ENCODE measurements at places on chromosomes 11 and 22.

GRCh38 chr22:17777005-17777716 is 2.9 kb upstream of the BID start:
- peak; percentile 22 for DNase-seq

GRCh38 chr22:22680396-22680795 is 36.0 kb downstream of the GGTLC2 start:
- no peak for DNase-seq

GRCh38 chr22:38230108-38230825 is 28.5 kb downstream of the MAFF start:
- no peak for DNase-seq

- DNase-seq: no peak
These were observed 59.2 kb upstream of the CRTAM start for GRCh38 chr11:122779047-122779629.

DNA sequence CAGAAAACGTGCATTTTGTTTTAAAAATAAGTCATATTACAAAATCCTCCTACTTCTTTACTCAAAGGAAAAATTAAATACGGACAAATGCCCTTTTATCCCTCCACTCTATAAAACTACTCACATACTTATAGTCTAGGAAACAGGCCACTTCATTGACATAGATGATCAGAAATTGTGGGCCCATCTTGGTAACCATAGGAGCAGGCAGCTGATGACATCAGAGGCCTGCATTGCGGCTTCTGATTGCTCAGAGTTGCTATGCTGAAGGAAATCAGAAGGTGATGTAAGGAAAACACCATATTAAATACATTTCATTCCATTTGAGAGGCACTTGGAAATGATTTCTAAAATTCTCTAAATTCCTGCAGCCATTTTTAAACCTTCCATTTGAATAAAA is 27.0 kb downstream of the FAM76B start:
- no peak for DNase-seq

- DNase-seq: no peak
These were observed 40.0 kb downstream of the SBF1 start for GRCh38 chr22:50434849-50435248.

DNA sequence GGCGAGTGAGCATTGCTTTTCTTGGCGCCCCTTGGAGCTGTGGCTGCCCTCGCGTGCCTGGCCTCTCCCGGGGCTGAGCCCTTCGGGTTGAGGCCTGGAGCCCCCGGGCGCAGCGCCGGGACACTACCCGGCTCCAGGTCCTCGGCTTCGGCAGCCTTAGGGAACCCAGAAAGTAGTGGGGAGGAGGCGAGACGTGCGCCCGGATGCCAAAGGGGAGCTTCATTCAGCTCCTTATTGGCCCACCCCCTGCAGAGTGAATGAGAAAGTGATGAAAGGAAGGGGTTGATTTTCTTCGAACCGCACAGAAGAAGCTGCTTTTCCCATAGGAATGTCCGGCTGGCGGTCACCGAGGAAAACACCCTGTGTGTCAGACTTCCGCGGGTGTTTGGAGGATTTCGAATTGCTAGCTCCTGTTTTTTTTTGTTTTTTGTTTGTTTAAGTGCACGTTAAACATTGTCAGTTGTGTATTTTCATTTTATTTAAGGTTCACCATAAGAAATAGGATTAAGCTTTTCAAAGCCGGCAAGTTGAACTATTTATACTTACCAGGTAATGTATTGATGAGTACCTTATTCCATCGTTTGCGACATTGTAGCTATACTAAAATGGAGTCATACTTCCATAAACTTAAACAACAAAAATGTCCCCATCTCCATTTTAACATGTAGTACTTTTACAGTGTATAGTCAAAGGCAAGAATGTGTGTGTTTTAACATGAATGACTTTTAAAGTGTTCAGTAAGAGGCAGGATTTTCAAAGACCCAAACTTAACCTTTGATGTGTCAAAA is 841 bp upstream of the EIF4G2 start:
- no peak for DNase-seq

DNA sequence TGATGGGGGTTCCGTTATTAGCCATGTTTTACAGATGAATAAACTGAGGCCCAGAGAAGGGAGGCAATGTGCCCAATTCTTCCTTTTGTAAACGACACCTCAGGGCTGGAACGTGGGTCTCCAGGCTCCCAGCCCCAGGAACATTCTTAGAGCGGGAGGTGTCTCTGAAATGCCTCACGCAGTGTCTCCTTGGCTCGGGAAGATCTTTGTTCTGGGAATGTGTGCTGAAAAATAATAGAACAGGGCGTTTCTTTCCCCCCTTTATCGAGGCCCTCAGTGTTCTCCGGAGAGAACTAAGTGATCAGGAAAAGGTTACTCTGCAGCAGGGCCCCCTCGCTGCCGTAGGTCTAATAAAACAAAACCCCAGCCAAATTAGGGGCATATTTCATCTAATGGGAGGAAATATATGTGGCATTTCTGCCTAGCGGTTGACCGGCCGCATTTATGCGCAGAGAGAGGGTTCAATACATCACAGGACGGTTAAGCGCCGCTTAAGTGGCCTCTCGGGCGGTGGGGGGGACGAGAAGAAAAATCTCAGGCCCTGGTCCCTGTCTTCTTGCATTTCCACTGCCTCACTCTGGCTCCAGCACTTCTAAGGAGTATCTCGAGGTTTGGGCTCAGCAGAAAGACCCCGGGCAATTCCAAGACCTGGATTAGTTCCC is 564.3 kb downstream of the MN1 start:
- no peak for DNase-seq

- DNase-seq: no peak
These were observed 708 bp downstream of the SCO2 start for GRCh38 chr22:50524676-50525103.

DNA sequence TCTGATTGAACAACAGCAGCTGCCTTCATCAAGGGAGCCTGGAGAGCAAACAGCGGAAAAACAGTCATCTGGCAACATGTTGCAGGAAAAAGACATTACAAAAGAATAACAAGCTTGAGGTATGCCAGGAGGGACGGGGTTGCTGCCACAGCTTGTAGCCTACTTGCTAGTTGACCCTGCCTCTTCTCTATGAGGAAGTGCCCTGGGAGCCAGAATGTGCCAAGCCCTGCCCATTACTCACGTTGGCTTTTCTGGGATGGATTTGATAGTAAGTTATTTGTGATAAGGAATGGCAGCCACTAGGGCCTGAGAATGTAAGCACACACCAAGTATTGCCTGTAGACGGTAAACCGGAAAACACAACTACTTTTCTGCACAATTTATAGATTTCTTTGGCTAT is 113.5 kb upstream of the KIRREL3 start:
- DNase-seq: no peak

DNA sequence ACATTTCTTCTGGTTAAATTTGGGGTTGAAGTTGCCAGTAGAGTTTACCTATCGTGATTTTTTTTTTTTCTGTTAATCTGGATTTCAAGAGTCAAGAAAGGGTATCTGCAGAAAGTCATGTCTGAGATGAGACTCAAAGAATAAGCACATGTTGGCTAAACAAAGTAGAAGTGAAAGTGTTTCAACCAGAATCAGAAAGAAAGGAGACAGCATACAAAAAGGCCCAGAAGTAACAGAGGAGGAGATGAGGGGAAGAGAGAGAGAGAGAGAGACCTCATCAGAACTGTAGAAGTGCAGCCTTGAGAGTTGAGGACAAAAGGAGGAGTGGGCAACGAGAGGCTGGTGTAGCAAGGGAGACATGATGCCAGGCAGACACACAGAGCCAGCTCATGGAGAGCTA is 54.9 kb downstream of the SVIP start:
- no peak for DNase-seq

DNA sequence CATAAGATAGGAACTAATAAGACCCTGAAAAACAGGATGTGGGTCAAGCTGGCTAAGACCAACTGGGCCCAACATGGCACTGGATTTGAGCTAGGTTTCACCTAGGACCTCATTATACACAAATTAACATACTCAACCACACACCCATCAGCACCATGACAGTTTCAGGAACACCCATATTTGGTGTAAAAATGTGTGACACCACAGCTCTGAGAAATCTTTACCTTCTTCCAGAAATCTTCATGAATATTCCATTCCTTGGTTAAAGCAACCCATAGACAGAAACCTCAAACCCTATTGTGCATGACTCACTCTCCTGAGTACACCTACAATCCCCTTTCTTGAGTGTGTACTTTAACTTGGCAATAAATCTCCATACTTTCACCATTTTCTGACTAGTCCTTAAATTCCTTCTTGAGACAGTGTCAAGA is 378.8 kb downstream of the DYNC2H1 start:
- no peak for DNase-seq

DNA sequence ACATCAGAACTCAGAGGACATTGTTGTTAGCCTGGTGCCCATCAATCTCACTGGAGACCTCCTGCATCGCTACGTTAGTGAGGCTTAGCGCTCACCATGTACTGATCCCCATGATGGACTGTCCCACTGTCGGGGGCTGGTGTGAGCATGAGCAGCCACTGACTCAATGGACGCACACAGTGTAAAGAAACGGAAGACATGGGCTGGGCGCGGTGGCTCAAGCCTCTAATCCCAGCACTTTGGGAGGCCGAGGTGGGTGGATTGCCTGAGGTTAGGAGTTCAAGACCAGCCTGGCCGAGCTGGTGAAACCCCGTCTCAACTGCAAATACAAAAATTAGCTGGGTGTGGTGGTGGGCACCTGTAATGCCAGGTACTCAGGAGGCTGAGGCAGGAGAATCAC is 112.9 kb downstream of the CRYBB2 start:
- DNase-seq: no peak

- DNase-seq: no peak
These were observed 6.3 kb downstream of the ZBTB3 start for GRCh38 chr11:62747475-62748160.

GRCh38 chr22:49569286-49570031 is 258.2 kb downstream of the BRD1 start:
- DNase-seq: no peak

DNA sequence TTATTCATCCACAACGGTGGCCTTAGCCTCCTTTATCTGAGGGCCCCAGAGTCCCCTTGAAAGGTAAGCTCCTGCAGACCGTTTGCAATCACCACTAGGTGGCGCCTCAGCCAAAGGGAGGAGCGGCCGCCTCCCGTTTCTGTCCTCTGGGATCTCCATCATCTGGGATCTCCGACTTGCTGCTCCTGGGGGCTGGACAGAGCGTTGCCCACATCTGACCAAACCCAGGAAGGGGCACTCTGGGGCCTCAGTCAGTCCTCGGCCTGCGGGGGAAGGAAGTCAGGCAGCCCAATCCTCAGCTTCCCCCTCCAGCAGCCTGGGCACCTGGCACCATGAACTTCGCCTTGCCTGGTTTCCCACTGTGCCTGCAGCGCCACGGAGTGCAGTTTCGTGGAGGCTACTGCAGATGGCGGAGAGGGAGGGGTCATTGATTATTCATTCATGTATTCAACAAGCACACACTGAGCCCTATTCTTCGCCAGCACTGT is 23.5 kb downstream of the TP53I11 start:
- DNase-seq: peak; percentile 15

GRCh38 chr22:24230911-24231656 is 13.8 kb downstream of the GGT5 start:
- peak; percentile 18 for DNase-seq

DNA sequence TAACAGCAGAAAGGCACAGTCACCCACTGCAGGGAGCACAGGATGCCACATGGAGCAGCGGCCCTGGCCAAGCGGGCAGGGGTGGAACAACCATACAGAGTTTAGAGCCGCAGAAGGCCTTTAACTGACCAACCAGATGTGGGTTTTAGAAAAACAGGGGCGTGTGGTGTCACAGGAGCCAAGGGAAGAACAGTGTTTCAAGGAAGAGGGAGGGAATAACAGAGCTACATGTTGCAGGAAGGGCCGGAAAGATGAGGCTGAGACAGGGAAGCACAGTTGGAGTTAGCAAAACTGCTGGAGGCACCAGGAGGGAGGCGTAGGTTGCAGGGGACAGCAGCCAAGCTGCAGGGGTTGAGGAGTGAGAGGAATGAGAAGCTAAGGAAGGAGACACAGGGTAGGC is 7.8 kb upstream of the NAA40 start:
- no peak for DNase-seq
